Cerebellar cortex (tissue), 1 donor: ENCODE measurements at places on chromosomes 2 and 18.

GRCh38 chr2:226887940-226888339 lies 52.1 kb downstream of the RHBDD1 start:
- no peak for DNase-seq

DNA sequence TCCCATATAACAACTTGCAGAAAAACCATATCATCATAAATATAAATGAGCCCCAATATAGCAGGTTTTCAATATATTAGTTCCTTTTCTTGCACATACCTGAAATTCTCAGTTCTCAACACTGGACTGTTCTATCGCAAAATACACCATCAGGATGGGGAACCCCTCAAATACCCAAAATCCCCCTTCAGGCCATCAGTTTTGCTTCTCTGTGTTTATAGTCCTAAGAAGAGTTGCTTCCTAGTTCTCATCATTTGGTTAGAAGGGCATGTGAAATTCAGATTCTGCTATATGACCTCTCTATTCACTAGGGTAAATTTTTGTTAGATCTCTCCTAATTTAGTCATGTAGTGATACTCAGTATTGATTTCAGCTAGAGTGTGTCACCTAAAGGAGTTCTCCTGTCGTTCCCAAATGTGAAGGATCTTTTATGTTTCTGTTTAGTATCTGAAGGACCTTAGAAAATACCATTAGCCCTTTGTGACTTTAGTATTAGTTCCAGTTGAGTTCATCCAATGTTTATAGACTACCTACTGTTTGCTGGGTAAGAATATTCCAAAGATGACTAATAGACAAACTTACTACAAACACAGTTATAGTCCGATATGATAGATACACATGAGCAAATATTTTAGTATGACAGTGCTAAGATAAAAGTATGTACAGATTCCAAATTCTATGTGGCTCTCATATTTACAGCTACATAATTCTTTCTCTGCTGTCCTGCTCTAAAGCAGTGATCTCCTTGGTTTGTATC lies 115.8 kb downstream of the TTC27 start:
- DNase-seq = no peak

- no peak for DNase-seq
These were observed 513.9 kb upstream of the NETO1 start for GRCh38 chr18:73381699-73382036.

DNA sequence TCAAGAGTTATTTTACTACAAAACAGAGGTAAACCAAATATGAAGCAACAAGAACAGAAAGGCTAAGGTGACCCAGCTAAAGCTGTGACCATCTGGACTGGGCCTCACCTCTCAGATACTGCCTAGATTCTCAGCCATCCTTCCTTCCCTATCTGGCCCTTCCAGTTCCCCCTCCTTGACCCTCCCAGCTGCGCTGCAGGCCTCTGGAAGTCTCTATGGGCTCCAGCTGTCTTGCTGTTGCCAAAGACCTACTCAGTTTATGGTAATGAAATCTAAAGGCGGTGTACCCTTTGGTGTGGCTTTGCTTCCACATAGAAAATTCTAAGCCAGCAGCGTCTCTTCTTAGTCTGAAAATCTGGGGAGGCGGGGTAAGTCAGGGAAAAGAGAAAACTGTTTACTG lies 55.7 kb downstream of the ARHGEF33 start:
- DNase-seq = no peak

- DNase-seq = no peak
These were observed 1.2 kb upstream of the IMPA2 start for GRCh38 chr18:11980163-11980493.

- no peak for DNase-seq
These were observed 144.1 kb upstream of the FOSL2 start for GRCh38 chr2:28248511-28248910.

DNA sequence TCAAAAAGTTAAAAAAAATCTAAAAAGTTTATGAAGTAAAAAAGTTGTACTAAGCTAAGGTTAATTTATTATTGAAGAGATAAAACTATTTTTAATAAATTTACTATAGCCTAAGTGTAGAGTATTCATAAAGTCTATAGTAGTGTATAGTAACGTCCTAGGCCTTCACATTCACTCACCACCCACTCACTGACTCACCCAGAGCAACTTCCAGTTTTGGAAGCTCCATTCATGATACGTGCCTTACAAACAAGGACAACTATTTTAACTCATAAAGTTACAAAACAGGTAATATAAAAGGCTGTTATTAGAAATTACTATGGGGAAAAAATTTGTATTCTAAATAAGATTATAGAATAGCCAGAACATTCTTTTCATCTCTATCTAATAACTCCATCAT lies 158.9 kb upstream of the FN1 start:
- DNase-seq = no peak

DNA sequence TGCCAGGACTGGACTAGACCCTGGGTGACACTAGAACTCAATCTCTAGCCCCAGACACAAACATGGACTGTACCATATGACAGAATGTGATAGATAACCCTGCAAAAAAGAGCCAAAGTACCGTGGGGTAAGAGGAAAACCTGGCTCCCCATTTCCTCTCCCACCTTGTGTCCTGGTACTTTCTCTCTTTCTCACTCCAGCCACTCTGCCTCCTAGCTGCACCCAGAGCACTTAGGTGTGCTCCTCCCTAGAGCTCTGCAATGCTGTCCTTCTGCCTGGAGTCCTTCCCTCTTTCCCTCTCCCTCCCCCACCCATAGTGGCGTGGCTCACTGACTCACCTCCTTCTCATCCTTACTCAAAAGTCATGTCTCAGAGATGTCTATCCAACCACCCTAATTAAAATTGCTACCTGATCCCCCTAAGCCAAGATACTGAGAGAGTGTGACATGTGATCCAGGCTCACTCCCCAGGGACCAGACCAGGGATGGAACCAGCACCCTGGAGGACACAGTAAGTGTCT lies 171.3 kb downstream of the LOXHD1 start:
- DNase-seq = no peak

DNA sequence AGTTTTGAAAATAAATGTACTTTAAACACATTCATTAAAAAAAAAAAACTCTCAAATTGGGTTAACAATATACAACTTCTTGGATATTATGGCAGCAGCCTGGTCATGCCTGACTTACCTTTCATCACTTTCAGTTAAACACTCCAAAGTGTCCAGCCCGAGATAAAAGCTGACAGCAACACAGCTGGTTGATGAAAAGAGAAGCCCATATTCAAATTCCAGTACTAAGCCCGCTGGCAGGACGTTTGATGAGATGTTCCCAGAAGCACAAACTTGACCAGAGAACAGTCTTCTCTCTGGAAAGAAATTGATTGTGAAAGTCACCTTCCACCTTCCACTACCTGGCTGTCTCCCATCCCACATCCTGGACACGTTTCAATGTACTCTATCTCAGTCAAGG lies 586.3 kb downstream of the TDRD15 start:
- no peak for DNase-seq

- no peak for DNase-seq
These were observed 43.0 kb upstream of the EFEMP1 start for GRCh38 chr2:55966401-55967118.

- no peak for DNase-seq
These were observed 240.8 kb upstream of the RGPD4 start for GRCh38 chr2:107585851-107586250.

GRCh38 chr2:105917226-105917625 lies 172.5 kb downstream of the NCK2 start:
- no peak for DNase-seq
